Cortex of kidney (tissue), 1 donor: ENCODE measurements at places on chromosomes 2 and 18.

GRCh38 chr2:181806039-181806392 is 85.5 kb upstream of the ITPRID2 start:
- no peak for DNase-seq

GRCh38 chr2:8408560-8409460 is 273.0 kb upstream of the ID2 start:
- no peak for DNase-seq

- no peak for DNase-seq
Observed at GRCh38 chr2:184908966-184909365, 310.6 kb downstream of the ZNF804A start.

DNA sequence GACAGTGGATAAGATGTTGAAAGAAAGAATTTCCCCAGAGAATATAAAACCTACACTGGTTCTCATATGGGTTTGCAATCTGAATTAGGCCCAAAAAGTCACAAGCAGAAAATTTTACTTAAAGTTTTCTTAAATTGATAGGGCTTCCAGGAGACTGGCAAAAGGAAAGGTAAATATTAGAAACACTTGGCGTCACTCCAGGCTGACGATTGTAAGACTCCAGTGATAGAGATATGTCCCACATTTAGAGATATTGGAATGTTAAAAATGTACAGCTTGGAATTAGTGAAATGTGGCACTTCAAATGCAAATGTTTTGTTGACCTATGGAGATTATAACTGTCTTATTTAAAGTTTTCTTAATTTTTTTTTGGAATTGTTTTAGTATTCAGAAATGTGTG is 14.0 kb downstream of the YIPF4 start:
- no peak for DNase-seq

GRCh38 chr18:68500556-68500955 is 214.4 kb downstream of the TMX3 start:
- no peak for DNase-seq

GRCh38 chr2:10834068-10834655 is 21.6 kb upstream of the PDIA6 start:
- no peak for DNase-seq

DNA sequence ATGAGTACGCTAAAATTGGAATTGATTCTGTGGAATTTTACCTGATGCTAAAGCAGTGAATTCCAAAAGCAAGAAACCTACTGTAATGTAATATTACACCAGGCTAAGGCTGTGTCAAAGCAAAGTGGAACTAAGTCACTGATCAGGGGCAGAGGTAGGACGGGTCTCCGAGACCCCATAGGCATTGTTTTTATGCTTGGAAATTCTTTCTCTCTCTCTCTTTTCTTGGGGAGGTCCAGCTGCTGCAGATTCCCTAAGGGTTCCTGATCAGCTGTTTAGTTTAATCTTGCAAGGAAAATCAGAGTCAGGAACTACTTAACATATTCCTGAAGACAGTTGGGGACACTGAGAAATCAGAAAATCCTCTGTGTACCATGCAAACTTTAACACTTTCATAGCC is 220.2 kb downstream of the SRBD1 start:
- DNase-seq, result no peak

DNA sequence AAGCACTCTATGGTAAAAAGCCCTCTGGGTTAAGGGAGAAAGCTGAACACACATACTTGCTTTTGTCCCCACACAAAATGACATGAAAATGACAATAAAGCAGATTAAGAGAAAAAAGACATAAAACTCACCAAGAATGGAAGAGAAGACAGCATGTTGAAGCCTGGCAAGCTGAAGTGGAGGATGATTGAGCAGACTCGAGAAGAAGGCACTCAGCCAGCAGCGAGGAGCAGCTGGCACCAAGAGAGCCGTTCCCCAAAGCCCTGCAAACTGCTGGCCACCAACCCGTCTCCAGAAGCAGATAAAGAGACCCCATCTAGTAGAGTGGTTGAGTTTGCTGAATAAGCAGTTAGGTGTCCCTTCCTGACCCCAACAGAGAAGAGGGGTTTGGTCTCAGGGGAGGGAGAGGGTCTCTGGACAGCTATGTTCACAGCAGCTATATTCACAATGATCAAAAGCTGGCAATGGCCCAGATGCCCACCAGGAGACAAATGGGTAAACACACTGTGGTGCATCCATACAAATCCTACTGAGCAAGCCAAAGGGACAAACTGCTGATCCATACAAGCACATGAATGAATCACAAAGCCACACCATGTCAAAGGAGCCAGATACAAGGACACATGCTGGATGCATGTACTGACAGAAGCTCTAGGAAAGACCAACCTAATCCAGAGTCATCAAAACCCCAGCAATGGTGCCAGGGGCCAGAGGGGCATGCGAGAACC is 36.9 kb downstream of the FAM168B start:
- DNase-seq, result no peak

DNA sequence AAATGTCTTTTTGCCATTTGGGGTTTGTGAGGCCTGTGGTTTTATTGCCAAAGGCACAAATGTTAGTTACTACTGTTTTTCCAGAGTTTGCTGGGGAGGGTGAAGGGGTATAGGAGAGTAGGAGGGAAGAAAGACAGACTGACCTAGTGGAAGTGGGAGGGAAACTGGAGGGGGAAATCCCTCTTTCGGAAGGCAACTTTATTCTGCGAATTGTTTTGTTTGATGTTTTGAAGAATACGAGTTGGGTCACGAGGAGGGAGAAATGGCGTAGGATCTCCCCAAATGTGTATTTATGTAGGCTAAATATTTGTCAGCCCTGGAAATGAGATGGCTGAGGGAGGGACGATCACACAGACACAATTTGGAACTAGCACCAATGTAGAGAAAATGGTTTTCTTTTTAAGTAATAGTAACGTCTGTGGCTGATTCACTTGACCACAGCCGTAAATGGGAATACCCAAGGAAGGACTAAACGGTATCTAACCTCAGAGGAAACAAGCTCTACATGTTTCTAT is 172.3 kb downstream of the ICOS start:
- DNase-seq, result no peak

- DNase-seq, result no peak
Observed at GRCh38 chr2:200307724-200308545, 1.4 kb downstream of the SPATS2L start.

GRCh38 chr2:30448866-30449265 is 1.8 kb downstream of the LCLAT1 start:
- no peak for DNase-seq

GRCh38 chr2:236449167-236449761 is 120.4 kb upstream of the ACKR3 start:
- DNase-seq, result no peak

DNA sequence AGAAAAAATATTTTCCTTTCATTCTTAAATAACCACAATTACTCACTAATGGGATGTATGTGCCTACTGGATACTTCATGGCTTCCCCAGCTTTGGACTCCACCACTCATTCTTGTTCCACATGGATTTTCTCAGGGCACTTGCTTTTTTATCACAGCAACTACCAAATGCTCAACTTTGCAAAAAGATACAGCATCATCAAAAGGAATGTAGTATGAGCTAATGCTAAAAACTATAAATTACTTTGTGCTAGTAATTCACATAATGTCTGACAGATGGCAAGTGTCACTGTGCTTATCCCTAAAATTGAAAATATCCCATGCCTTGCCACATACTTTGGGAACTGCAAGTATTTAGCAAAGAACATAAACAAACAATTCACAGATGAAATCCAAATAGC is 130.4 kb upstream of the ZFP36L2 start:
- DNase-seq, result no peak

DNA sequence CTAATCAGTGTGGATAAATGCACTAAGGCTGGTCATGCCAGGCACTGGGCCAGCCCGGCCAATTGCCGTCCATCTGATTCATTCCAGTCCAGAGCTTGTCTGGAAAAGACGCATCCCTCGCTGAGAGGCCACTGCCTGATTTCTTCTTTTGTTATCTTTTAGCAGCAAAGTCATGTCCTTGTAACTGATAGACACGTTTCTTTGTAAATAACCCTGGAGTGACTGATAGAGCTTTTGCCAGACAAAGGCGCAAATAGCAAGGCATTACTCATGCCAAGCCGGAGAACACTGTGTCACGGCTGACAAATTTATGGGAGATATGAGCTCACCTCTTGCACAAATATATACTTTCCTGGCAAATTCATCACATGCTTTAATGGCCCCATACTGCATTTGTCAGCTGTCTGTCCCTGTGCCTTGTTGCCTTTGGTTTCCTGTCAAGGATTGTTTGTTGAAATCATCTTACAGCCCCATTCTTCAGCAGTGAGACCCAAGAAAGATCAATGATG is 164.4 kb downstream of the ETAA1 start:
- no peak for DNase-seq

GRCh38 chr2:228658998-228659397 is 477.5 kb upstream of the SPHKAP start:
- DNase-seq, result no peak

DNA sequence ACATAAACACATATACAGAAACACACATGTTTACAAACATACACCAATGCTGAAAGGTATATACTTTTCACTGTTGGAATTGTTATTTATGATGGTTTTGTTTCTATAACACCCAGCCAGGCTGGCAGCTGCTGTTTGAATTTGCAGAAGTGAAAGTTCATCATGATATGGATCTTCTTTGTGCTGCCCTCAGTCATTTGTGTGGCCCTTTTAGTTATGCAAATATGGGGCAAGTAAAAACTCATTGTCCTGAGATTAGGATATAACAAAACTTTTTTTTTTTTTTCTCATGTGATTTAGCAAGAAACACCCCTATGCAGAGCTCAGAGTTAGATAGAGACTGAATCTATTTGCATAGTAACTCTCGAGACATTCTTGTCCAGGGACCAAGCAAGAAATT is 714.1 kb downstream of the KCNJ3 start:
- DNase-seq, result no peak

GRCh38 chr18:11505993-11506392 is 103.4 kb upstream of the SLC35G4 start:
- no peak for DNase-seq

GRCh38 chr18:45081566-45082181 is 401.0 kb downstream of the SETBP1 start:
- DNase-seq, result no peak

DNA sequence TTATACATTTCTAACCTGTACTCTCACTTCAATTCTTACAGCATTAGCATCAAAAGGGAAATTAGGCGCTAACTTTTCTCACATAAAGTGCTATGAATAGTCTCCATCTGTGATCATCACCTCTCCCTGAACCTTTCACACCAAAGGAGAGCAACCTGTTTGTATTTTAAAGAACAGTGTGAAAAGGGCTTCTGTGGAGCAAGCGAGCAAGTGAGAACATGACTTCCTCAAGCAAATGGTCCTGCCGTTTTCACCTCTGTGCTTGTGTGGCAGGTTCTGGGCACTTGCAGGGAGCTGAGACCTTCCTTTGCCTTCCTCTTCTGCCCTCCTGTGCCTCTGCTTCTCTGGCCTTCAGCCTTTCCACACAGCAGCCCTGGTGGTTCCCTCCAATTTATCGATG is 51.9 kb downstream of the TGFA start:
- no peak for DNase-seq

GRCh38 chr2:237449193-237449881 is 35.4 kb upstream of the COL6A3 start:
- no peak for DNase-seq

- no peak for DNase-seq
Observed at GRCh38 chr2:205482399-205483081, 199.8 kb upstream of the NRP2 start.

DNA sequence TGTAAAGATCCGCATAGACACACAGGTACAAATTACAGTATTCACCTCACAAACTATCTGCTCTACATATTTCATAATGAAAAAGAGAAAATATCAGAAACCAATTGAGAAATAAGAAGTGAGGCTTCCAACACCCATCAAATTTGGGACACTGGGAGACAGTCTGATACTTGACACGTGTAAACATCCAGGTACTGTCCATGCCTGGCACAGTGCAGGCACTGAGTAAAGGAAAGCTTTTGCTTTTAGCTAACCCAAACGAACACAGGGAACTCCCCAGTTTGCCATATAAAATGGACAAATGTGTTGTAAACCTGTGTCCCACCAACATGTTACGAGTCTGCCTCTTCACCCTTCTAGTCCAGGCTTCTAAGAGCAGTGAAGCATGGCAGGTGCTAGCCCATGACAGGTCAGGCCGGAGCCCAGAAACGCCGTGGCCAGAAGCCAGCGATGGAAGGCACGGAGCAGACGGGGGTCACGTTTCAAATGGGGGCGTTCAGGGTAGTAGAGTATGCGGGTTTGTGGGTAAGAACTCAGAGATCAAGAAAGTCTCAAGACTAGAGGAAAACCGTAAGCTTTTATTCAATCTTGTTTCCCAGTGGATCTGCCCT is 27.0 kb downstream of the CDH2 start:
- no peak for DNase-seq

DNA sequence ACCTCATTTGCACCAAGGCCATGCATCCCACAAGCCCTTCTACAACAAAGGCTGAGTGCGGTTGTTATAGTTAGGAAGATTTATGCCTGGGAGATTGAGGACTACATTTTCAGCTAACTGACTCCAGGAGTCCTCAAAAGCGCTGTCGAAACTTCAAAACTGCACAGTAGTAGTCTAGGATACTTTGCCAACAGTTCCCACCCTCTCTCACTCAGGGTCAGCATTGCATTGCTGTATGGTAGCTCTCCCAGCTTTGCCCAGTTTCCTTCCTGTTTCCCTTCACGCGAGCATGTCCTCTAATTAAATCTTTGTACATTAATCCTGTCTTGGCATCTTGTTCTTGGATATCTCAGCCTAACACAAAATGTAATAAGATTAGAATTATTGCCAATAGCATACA is 420.6 kb upstream of the UBE2E3 start:
- DNase-seq, result no peak

- no peak for DNase-seq
Observed at GRCh38 chr18:910247-910646, 5.6 kb downstream of the ADCYAP1 start.

GRCh38 chr18:56716692-56717146 is 65.6 kb downstream of the WDR7 start:
- no peak for DNase-seq

- DNase-seq, result no peak
Observed at GRCh38 chr2:159799833-159800232, 1.8 kb upstream of the CD302 start.

DNA sequence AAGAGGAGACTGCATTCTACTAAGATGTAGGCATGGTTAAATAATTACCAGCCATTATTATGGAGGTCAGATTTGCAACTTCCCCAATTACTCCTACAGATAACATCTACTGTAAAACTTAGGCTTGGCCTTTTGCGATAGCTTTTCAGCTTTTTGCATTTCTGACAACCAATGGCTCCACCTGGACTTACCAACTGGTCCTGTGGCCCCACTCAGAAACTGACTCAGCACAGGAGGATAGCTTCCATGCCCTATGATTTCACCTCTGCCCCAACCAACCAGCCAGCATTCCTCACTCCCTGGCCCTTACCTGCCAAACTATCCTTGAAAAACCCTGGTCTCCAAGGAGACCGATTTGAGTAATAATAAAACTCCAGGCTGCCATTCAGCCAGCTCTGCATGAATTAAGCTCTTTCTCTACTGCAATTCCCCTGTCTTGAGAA is 28.2 kb downstream of the TUBB6 start:
- no peak for DNase-seq

DNA sequence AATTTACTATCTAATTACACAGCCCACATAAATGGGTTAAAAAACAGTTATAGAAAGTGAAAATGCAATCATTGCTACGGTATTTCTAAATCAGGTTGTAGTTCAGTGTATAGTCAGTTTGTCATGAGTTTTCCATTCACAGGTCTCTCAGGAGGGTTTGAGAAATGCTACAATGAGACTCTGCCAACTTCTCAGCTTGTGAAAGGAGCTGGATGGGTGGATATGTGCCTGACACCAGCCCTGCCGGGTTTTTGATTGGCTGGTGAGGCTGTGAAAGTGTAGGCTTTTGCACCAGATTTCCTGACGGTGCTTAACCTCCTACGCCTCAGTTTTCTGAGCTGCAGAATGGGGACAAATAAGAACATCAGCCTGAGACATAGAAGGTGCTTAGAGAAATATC is 102.6 kb upstream of the SMIM21 start:
- DNase-seq, result no peak
